NAMALWA (cell line): ENCODE measurements at places on chromosomes 12 and 14.

DNA sequence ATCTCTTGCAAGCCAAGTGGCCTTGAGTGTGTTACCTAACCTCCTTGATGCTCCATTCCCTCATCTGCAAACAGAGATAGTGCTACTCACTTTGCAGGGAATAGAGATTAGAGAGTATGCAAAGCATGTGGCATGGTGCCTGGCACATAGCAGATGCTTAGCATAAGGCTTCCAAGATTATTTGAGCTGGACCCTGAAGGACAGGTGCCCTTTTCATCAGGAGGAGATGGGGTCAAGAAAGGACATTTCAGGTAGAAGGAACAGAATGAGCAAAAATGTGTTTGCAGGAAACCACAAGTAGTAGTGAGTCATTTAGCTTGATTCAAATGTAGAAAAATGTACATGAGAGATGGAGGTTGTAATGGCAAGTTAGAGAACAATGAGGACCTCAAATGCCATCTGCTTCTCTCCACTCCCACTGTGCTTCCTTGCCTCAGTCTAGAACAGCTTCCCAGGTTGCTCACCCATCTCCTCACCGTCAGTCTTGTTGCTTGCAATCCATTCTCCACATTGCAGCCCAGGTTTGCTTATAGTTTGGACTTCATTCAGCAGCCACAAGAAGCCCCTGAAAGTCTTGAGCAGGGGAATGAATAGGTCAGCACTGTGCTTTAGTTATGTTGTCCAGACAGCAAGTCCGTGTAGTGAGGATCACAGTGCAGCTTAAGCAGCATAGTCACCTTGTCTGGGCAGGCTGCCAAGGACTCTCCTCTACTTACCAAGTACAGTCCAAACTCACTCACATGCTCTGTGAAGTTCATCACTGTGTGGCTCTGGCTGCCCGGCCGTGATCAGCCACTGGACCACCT, 536.3 kb upstream of the CCDC196 start:
- DNase-seq = no peak

GRCh38 chr14:89493406-89493805, 76.4 kb upstream of the FOXN3 start:
- no peak for DNase-seq

DNA sequence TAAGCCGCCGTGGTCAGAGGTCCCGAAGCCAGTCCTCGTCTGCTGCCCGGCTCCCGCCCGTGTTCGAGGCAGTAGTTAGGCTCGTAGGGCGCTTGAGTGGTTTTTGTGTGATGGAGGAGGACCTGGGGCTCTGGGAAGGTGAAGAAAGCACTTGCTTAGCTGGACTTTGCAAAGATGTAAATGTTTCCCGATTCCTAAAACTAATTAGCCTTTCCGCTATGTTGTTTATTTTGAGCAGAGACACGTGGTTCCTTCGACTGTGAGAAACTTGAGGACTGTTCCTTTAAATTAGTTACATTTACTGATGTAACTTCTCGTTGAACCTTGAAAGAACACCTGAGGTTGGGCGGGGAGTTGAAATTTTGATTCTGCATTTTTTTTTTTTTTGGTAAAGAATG, 33.9 kb downstream of the MIA2 start:
- peak; percentile 49 for DNase-seq

GRCh38 chr14:71526388-71526787, 405.8 kb upstream of the RGS6 start:
- no peak for DNase-seq

DNA sequence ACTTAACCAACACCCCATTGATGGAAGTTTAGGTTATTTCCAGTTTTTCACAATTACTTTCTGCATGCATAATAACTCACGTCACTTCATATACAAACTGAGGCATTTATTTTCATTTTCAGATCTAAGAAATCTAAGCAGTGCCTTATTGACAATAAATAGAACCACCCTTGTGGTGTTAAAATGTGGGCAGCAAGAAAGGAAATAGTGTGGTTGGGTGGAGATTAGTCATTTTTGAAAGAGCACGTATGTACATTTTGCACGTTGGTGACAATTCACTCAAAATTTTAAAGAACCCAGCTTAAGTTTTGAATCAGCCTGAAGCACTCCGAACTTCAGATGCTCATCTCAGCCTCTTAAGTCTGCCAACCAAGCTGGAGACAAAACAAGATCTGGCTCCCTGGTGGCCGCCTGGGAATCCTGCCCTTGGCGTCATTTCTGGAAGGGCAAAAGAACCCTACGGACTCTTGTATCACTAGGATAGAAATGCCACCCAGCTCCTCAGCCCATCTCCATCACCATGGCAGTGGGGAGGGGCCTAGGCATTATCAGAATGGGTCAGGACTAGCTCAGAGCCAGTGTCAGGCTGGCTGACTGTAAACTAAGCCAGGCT, 89.5 kb upstream of the BCL2L14 start:
- DNase-seq = no peak

DNA sequence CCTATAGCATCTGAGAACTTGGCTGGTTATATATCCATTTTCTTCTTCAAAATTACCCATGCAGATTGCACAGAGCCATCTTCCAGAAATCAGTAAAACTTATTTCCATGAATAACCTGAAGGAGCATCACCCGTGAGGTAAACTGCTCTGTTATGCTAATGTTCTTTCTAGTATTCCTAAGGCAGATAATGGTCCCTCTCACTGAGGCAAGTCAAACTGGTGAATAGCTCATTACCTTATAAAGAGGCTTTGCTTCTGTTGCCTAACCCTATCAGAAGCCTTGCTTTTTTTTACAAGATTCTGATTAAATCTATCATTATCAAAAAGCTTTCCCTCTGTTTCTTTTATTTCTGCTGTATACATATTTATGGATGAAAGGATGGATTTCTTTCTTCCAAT, 307.6 kb upstream of the FLRT2 start:
- no peak for DNase-seq

- no peak for DNase-seq
Measured at GRCh38 chr14:91216731-91217226, 27.7 kb downstream of the GPR68 start.

DNA sequence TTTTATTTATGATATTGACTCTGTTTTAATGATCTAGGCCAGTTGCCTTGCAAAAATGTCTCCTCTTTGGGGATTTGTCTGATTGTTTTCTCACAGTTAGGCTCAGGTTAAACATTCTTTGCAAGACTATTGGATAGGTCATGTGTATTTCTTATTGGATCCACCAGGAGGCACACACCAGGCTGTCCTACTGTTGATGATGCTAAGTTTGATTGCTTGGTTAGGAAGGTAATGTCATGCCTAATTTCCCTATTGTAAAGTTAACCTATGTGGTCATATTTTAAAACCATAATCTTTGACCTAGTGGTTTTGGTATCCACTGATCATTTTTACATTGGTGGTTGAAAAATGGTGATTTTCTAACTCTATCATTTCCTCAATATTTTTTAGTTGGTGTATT, 137.1 kb downstream of the BRMS1L start:
- DNase-seq = peak; percentile 12

- DNase-seq = no peak
Measured at GRCh38 chr12:102172436-102172835, 25.2 kb downstream of the PMCH start.

GRCh38 chr12:58105225-58106119, 164.1 kb downstream of the ATP23 start:
- DNase-seq = peak; percentile 9

DNA sequence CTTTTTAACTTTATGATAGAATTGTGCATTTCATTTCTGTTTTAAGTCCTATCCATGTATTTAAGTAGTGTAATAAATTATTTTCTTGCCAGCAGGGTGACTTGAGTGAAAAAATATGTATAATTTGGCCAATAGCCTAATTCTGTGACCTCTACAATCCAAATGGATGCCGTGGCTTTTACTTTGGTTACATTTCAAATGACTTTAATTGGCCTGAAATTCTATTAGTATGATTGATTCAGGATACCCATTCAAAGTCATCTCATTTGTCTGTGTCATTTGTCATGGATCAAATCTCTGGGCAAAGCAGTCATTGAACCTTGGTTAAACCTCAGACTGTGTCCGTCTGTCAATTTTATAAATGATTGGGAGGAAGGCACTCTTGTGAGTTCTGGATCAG, 29.6 kb downstream of the CRADD start:
- no peak for DNase-seq

DNA sequence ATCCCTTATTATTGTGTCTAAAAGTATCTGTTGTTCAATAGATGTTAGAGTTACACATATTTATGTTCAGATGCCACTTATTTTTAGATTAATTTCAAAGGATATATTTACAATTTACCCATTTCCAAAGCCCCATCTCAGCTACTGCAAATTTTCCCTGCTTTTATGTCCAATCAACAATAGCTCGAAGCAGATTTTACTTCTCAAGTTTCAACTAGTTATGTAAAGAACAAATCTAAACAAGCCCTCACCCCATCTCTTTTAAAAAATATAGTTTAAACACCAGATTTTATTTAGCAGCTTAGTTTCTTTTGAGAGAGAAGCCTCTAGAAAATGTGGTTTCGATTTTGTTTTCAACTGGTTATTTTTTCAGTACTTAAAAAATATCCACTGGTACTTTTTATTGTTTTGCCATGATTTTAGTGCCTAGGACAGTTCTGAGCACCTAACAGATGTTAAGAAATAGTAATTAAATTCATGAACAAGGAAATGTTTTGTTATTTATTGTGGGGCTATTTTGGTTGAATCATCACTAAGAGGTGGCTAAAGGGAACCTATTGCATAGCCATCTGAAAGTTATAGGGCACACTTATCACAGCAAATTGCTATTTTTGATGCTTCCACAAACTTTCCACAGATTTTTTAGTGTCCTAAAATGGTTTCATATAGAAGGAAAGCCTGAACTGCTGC, 96.2 kb upstream of the BMP4 start:
- no peak for DNase-seq
